Caco-2 (cell line): ENCODE measurements at places on chromosomes 1 and 21. TPM values are rescaled to one million over a fixed set of nuclear protein-coding genes. Genes with fewer than 3 reads are reported as not detected.

- DNase-seq = no peak
These were observed 49.9 kb downstream of the CBS start for GRCh38 chr21:43025636-43026180.

DNA sequence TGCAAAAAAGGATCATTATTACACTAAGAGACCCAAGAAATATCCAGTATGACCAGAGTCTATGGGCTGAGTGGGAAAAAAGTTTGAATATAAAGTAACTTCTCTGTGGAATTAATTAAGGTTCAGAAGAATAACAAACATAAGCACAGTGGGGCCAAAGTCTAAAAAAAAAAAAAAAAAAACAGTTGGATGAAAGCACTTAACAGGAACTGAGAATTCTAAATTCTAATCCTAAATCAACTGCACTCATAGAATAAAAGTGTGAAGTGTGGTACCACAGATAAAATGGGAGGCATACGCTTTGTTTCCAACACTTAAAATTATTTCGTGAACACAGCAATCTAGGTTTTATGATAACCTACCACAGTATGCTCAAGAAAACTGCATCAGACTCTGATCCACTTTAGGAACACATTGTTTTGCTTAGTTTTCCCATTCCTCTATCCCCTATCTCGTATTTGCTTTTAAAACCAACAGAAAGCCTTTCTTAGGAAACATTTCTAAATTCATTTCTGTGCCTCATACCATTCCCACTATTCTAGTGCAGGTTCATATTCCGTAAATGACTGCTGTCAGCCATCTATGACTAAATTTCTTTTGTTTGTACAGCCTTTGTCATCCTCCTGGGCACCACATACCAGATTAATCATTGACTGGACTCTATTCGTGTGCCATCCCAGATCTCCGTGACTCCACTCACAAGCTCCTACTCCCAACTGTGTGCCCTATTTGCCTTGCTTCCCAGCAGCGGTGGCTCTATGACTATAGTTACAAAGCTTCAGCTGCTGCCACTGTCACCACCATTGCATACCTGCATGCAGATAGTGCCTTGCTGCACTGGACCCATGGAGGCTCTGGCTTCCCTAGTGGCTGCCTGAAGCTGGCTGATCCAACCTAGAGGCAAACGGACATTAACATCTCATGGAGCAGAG, 24.9 kb downstream of the CHML start:
- DNase-seq = no peak

- DNase-seq = no peak
These were observed 228.2 kb downstream of the NFIA start for GRCh38 chr1:61310538-61310937.

DNA sequence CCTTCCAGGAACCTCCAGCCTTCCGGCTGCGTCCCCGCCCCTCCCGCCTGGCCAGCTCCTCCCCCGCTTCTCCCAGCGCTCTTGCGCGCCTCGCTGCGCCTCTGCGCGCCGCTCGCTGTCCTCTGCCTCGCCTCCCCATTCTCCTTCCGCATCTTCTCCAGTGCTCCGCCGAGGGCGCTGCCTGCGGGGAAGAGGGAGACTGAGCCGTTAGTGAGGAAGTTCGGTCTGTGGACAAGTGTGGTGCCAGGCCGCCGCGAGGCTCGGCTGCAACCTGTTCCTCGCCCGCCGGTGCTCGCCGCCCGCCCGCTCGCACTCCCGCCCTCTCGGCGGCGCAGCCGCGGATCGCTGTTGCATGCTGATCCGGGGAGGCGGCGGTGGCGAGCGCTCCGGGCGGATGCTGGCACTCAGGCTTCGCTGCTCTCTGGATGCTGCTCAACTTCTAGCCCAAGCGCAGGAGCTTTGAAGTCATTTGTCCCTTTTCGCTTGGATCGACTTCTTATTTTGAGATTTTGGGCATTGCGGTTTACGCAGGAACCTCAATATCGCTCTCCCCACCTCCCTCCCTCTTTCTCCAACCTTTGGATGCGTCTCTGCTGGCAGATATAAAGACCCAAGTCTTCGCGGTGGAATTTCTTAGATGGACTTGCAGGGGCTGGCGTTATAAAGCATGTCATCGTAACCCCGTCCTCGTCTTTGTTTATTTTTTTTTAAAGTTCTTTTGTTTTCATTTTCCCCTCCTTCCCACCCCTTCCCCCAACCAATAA, 614 bp upstream of the CACNA1E start:
- DNase-seq = no peak

DNA sequence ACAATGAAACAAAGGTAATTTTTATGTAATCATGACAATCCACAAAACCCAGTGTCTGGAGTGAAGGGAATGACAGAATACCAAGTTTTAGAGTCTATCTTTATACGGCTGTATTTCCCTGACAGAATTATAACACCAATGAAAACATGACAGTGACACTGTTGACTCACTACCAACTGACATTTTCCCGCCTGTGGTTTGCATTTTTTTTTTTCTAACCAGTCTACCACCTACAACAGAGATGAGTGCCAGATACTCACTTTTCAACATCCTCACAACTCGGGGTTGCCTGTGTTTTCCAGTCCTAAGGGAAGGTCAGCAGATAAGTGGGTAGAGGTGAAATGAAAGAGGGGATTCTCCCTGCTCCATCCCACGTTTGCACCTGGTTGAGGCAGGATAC, 118.9 kb downstream of the KCNJ6 start:
- DNase-seq = no peak

DNA sequence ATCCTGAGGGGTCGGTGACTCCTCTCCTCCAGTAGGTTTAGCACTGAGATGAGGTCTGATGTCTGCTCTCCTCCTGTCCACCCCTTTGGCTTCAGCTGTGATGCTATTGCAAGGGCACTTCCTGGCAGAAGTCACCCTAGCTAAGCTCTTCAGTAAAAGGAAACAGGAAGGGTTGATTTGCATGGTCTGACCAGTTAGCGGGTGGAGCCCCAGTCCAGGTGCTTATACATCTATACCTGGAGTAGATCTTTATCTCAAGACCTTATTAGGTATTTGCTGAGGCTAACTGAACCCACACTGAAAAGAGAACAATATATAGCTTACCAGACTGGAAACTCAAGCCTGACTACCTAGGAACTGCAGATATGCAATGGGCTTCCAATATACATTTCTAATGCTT, 28.9 kb upstream of the NFASC start:
- DNase-seq = no peak

DNA sequence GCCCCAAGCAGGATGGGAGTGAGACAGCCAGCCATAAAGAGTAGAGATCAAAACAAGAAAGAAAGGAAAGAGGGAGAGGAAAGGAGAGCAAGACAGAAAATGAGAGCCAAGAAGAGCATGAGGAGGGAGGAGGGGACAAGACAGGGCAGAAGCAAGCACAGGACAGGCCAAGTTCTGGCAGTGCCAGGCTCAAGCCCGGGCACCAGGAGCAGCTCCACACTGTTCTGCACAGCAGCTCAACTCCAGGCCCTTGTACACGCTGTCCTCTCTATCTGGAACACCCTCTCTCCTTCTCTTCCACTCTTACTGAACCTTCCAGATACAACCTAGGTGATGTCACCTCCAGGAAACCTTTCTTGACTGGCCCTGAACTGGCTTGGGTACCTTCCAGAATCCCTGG, 11.7 kb downstream of the IFFO2 start:
- DNase-seq = no peak

ANKRD45 gene
- total RNA-seq = not detected in 2 replicates

- DNase-seq = no peak
These were observed 33.0 kb downstream of the AK4 start for GRCh38 chr1:65180977-65181376.

ZFYVE9 gene
- 18.0 and 18.4 TPM in 2 replicates for total RNA-seq

DNA sequence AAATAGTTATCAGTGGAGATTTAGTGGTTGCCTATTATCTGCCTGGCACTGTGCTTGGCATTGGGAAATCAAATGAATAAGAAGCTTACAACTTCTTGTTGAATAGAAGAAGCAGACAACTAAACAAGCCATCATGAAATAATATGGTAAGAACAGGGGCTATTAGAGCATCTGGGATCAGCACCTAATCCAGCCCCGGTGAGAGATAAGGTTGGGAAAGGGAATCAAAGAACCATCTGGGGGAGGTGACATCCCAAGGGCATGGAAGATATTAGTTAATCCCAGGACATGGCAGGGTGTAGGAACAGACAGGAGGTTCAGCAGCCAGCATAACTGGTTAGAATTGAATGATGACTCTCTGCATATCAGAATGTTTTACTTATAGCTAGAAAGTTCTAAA, 36.3 kb upstream of the SUCO start:
- no peak for DNase-seq

GRCh38 chr1:155245163-155245524, 10.1 kb downstream of the ENTREP3 start:
- no peak for DNase-seq

TRIM17 gene
- total RNA-seq = 4.0 and 4.5 TPM in 2 replicates

DNA sequence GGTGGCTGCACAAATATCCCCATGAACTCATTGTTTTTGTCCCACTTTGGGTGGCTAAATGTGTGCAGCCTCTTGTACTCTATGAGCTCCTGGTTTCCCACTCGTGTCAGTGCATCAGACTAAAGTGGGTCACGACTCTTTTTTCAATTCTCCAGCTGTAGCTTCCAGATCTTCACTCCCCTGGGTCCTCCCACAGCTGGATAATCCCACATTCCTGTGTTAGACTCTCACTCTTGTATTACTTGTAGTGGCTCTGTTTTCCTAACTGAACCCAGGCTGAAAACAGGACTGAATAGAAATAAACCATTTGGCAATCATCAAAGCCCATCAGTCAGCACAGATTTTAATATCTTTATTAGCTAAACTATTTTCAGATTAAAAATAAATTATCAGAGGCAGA, 60.4 kb downstream of the UBE2U start:
- DNase-seq = no peak

CYP4B1 gene
- not detected in 2 replicates for total RNA-seq

DCLRE1B gene
- total RNA-seq = 6.0 and 6.9 TPM in 2 replicates

GRCh38 chr1:24149866-24150233, 6.9 kb upstream of the IL22RA1 start:
- no peak for DNase-seq

- DNase-seq = no peak
These were observed 95.2 kb upstream of the NCAM2 start for GRCh38 chr21:20902998-20903397.

GRCh38 chr21:38664841-38665240, 140.9 kb upstream of the ETS2 start:
- DNase-seq = no peak

- peak; percentile 39 for DNase-seq
These were observed 50.1 kb downstream of the KLHDC7A start for GRCh38 chr1:18530587-18531502.

DNA sequence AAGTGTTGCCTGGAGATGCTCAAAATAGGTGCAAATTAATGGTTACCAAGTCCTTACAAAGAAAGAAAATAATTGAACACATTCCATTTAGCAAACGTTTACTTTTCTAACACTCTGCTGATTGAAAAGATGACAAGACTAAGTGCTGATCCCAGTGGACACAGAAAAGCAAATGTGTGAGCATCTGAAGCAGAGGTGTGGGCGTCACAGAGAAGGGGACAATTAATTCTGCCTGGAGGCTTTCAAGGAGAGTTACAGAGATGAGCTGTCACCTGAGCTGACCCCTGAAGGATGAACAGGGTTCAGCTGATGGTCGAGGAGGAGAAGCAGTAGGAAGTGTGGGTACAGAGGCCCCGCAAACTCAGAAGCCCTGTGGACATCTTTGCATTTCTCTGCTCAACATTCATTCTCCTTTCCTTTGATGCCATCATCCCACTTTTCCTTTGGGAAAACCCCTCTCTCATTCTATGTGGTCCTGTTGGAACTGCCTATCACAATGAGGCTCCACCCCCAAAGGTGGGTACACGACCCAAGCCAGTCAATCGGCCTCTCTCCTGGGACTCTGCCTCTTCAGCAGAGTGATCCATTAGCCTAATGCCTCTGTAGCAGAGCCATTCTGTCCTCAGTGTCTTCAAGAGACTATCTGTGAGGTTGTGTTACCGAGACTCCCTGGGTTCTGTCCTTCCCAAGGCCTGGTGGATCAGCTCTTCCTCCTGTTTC, 17.2 kb upstream of the PLA2G2E start:
- no peak for DNase-seq

DNA sequence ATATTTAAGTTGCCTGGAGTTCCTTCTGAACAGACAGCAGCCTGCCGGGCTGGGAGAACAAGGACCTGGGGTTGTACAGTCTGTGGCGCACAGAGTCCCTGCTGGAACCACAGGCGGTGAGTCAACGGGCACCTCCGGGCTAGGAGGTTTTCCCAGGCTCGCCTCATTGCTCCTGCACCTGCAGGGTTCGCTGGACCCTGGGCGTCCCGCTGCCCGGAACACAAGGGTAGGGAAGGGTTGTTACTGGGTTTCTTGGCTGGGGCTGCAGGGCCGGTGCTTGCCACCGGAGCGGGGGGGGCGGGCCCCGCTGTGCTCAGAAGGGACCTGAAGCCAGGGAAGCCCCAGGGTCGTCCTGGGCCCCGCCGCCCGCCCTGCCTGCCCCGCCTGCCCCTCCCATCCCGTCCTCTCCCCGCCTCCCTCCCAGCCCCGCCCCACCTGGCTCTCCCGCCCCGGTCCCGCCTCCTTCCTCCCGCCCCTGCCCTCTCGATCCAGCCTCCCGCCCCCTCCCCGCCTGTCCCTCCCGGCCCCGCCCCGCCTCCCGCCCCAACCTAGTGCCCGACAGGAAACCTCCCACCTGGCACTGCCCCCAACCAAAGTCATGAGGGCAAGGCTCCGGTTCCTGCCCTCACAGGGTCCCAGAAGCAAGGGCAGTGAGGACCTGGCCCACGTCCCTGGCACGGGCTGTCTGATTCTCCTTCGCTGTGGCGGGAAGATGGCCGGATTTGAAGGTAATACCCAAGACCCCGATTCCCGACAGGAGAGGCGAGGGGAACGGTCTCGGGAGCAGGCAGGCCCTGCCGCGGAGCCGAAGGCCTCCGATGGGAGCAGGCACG, 6.8 kb downstream of the JMJD4 start:
- DNase-seq = peak; percentile 75

DNA sequence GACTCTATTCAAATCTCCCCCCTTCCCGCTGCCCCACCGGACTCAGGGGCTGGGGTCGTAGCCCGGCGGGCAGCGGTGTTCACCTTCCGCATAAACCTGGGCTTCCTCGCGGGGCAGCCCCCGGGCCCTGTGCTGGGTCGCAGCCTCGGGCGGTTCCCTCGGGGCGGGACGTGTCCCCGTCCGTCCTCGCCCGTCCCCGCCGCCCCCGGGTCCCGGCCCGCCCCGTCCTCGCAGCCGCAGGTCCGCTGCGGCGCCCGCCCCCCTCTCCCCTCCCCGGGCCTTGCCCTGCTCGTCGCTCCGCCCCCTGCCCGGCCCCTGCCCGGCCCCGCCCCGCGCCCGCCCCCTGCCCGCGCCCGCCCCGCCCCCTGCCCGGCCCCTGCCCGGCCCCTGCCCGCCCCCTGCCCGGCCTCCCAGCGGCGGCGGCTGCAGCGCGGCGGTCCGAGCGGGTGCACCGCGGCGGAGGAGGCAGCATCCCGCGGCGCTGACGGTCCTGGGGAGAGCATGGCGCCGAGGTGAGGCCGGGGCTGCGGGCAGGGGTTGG, at the start of gene COL18A1:
Gene COL18A1 (plus strand): TSS at position 436 of the 541 bp plus-strand sequence. CDS start 66 bp downstream, at position 502.
- DNase-seq = peak; percentile 75

DNA sequence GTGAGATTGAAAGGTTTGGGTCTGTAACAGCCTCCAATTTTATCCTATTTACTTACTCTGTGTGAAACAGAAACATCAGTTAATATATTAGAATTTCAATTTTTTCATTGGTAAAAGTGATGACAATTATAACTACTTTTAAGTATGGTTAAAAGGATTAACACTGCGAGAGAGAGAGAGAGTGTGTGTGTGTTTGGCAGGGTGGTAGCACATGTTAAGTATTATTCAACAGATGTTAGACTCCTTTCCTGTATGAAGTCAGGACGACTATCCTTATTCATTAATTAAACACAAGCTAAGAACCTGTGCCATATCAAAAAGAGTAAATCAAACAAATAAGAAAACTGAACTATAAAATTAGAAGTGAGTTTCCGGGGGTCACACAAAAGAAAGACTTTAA, 662.5 kb downstream of the PLPP3 start:
- no peak for DNase-seq

RCOR3 gene
- total RNA-seq = 42.3 TPM in 2 replicates
